ENCODE measurements at places on chromosomes 7 and 10.

- DNase-seq: no peak
These were observed 207.4 kb downstream of the DIP2C start for GRCh38 chr10:482051-482501.

- DNase-seq: no peak
These were observed 26.5 kb downstream of the NDUFB2 start for GRCh38 chr7:140723006-140723405.

DNA sequence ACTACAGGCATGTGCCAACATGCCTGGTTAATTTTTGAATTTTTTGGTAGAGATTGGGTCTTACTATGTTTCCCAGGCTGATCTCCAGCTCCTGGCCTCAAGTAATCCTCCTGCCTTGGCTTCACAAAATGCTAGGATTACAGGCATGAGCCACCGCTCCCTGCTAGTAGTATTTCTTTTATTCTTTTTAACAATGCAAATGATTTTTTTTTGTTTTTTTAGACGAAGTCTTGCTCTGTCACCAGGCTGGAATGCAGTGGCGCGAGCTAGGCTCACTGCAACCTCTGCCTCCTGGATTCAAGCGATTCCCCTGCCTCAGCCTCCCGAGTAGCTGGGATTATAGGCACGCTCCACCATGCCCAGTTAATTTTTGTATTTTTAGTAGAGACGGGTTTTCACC, 58.1 kb downstream of the SVIL start:
- DNase-seq: no peak

GRCh38 chr10:110137142-110137545, 70.3 kb upstream of the MXI1 start:
- DNase-seq: no peak

GRCh38 chr7:135251496-135252391, 18.1 kb downstream of the STRA8 start:
- peak; percentile 3 for DNase-seq

Data from stimulated activated CD4-positive, alpha-beta T cell treated with anti-CD3 and anti-CD28 coated beads, Interleukin-12 subunit alpha, Interleukin-12 subunit beta, amount 100 ng/mL, for 24 hours (primary cell).